ENCODE measurements at places on chromosomes 3 and 15. TPM values are rescaled to one million over a fixed set of nuclear protein-coding genes. Genes with fewer than 3 reads are reported as not detected.

DNA sequence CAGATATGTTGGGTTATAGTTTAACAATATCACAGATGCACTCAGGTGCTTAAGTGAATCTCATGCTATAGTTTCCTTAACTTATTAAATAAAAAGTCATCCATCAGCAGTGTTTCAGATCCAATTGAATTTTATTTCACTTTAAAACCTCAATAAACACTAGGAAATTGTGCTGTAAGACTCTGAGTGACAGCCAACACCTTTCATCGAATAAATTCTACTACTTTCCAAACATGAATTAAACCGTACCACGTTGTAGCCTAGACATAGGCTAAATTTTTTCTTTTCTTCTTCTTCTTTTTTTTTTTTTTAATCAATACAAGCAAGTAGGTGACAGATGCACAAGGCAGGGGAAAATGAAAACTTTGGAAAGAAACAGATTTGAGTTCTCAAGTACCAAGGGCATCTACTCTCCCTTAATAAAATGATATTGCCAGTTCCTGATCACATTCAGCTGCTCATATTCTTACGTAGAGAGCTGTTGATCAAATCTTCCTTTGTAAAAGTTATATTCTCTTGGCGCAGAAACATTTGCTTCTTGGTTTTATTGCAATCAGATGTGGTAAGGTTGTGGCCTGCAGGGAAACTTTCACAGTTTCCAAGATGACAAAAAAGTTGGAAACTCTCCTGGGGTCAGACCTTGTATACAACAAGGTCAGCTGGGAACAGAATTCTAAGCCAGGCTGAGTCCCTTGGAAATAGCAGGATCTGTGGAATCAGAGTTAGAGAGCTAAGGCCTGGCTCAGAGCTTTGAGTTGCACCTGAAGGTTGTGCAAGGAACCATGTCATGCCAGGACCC is 147.7 kb downstream of the CD47 start:
- no peak overlapping the region for H3K4me3 ChIP-seq
- no peak for DNase-seq
- H3K27me3 ChIP-seq: no peaks in the 10 kb centered on the region
- no peaks in the 10 kb centered on the region for H3K36me3 ChIP-seq

- H3K27me3 ChIP-seq: no peaks in the 10 kb centered on the region
- no peaks in the 10 kb centered on the region for H3K36me3 ChIP-seq
- H3K4me1 ChIP-seq: no peaks in the 10 kb centered on the region
- H3K27ac ChIP-seq: no peak overlapping the region
- no peak overlapping the region for H3K4me3 ChIP-seq
- no peak for DNase-seq
These were observed 587.0 kb upstream of the GRM7 start for GRCh38 chr3:6273878-6274277.

- no peaks in the 10 kb centered on the region for H3K36me3 ChIP-seq
- H3K27me3 ChIP-seq: no peaks in the 10 kb centered on the region
- peak overlapping the region; percentile 15 for H3K4me3 ChIP-seq
These were observed 622 bp downstream of the NAALADL2 start for GRCh38 chr3:174859756-174860155.

RAB6B gene
- 1.6 TPM for polyA plus RNA-seq

DNA sequence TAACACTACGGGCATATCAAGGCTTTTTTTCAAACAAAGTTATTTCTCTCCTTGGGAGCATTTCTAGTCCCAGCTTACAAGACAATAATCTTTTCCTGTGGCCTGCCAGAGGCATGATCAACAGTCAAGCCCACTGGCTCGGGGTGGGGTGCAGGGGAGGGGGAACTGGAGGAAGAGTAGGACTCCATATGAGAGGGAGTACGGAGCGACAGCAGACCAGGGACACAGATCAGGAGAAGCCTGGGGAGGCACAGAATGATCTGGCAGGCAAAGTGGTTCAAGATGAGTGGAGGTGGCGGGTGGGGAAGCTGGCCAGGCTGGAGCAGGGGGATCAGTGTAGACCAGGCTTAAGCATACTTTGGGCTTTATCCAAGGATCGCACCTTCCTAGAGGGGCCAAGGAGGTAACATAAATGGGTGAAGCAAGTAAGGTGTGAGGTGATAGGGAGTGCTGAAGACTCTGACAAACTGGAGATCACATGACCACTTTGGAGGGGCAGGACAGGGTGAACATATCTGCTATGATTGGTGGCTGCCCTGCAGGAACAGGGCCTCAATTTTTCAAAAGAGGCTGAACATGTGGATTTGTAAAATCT is 37.4 kb downstream of the KLF15 start:
- DNase-seq: peak; percentile 1
- H3K36me3 ChIP-seq: no peaks in the 10 kb centered on the region
- no peaks in the 10 kb centered on the region for H3K4me1 ChIP-seq
- no peak overlapping the region for H3K4me3 ChIP-seq
- no peak overlapping the region for H3K27ac ChIP-seq

DNA sequence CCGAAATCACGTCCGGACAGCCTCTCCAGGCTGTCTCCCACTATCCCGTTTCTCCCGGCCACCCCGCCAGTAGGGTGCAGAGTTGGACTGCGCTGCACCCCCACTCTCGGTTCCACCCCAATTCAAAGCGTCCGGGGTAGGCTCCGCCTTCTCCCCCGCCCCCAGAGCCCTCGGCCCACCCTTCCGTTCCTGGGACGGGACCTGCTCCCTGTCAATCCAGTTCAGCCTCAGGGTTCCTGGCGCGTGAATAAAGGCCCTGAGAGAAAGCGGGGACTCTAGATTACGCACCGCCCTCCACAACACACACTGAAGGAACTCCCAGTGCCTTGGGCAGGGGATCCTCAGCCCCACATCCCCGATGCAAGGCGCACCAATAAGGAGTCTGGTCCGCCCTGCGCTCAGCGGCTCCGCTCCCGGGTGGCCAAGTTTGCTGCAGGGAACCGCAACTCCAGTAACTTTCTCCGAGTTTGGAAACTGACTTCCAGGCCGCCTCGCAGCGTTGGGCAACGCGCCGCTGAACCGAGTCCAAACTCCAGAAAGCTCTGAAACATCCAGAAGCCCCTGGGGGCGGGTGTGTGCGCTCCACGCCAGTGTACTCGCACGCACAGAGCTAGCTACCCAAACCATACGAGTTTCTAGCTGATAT is 1.9 kb downstream of the ADAMTS9 start:
- peak; percentile 80 for DNase-seq
- peak overlapping the region; percentile 88 for H3K27ac ChIP-seq
- H3K4me3 ChIP-seq: peak overlapping the region; percentile 39
- H3K4me1 ChIP-seq: no peaks in the 10 kb centered on the region
- H3K27me3 ChIP-seq: no peaks in the 10 kb centered on the region

DNA sequence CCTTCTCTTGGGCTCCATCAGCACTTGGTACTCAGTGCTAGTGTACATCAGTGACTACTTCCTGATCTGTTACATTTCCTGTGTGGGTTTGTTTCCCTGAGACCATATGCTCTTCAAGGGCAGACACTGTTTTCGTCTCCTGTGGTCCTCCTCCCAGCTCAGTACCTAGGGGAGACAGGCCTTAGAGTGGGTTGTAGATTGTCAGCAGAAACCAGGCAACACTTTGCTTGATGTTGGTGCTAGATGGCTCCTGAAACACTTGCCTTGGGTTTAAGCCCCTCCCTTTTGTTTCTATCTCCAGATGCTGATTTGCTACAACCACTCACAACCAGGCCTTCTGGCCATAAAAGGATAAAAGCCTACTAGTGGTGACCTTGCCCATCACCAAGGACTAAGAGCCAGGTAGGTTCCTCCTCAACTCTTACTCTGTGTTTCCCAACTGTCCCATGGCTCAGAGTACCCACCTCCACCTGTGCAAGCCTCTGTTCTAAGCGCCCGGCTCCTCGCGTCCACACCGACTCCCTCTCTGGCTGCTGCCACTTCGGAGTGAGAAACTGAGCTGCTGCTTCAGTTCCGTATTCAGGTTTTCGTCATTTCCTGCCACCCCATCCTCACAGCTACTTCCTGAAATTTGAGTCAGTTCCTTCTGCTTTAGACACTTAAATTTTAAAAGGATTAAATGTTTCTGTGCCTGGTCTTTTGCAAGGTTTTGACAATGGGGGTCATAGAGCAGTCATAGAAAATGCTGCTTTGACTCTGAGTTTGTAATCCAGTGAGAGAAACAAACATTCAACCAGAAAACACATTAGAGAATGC is at the start of gene HCLS1:
TSS of gene HCLS1 (minus strand) at position 548 of the 816 bp plus-strand sequence. CDS start 2,556 bp downstream, outside the sequence.
- peaks cover 20% of the 10 kb centered on the region for H3K36me3 ChIP-seq

- no peak for DNase-seq
- no peak overlapping the region for H3K4me3 ChIP-seq
- no peaks in the 10 kb centered on the region for H3K36me3 ChIP-seq
- H3K4me1 ChIP-seq: no peaks in the 10 kb centered on the region
- no peaks in the 10 kb centered on the region for H3K27me3 ChIP-seq
These were observed 19.1 kb upstream of the RPL22L1 start for GRCh38 chr3:170889132-170889531.

CCR9 gene
- polyA plus RNA-seq: not detected

Measured in pancreas (tissue), 10 donors.